ENCODE measurements at places on chromosomes 16 and 17.

- no peak for DNase-seq
Measured at GRCh38 chr16:50566014-50566962, 18.1 kb downstream of the NKD1 start.

- DNase-seq, result no peak
Measured at GRCh38 chr16:8867216-8867931, 1.4 kb downstream of the CARHSP1 start.

- DNase-seq, result no peak
Measured at GRCh38 chr16:85266857-85267256, 154.6 kb upstream of the CIBAR2 start.

- DNase-seq, result no peak
Measured at GRCh38 chr16:25038239-25038954, 23.2 kb upstream of the ARHGAP17 start.

- DNase-seq, result no peak
Measured at GRCh38 chr16:89536886-89537548, 23.5 kb upstream of the RPL13 start.

- DNase-seq, result no peak
Measured at GRCh38 chr16:54026456-54026855, 260.1 kb downstream of the IRX3 start.

GRCh38 chr16:77556201-77556873 lies 121.5 kb upstream of the ADAMTS18 start:
- no peak for DNase-seq

DNA sequence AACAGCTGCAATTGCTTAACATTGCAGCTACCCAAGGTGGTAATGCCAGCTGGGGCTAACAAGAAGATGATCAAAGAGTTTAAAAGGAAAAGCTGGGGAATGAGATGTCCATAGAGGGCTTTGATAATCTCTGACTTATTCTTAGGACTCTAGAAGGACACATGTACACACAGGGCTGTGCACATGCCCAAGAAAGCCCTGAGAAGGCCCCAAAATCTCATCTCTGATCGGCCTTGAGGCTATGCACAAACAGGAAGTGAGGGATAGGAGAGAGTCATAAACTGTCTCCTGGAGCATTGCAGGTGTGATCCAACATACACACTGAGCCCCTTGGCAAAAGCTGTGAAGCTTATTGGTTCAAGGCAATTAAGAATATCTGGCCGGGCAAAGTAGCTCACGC lies 17.2 kb upstream of the RABEP1 start:
- DNase-seq, result no peak

DNA sequence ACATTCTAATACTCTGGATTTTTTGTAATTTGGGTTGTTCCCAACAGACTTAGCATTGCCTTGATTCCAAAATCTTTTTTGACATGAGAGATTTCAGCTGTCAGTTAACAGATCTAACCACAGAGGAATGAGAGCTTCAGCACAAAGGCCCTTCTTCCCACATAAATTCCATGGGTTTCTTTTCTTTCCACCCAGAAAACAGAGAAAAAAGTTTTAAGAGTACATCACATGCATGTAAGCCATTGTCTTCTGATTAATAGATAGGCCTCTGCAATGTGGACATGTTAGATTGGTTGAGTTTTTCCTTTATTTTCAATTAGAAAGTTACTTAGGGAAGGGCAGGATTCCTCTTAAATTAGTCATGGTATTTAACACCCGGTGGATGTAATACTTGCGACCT lies 939 bp downstream of the MYH8 start:
- DNase-seq, result no peak

- DNase-seq, result no peak
Measured at GRCh38 chr17:75604034-75604695, 16.6 kb downstream of the MYO15B start.

- DNase-seq, result no peak
Measured at GRCh38 chr17:62126292-62126691, 61.2 kb upstream of the MED13 start.

- no peak for DNase-seq
Measured at GRCh38 chr16:69130461-69130860, 1.9 kb downstream of the CHTF8 start.

DNA sequence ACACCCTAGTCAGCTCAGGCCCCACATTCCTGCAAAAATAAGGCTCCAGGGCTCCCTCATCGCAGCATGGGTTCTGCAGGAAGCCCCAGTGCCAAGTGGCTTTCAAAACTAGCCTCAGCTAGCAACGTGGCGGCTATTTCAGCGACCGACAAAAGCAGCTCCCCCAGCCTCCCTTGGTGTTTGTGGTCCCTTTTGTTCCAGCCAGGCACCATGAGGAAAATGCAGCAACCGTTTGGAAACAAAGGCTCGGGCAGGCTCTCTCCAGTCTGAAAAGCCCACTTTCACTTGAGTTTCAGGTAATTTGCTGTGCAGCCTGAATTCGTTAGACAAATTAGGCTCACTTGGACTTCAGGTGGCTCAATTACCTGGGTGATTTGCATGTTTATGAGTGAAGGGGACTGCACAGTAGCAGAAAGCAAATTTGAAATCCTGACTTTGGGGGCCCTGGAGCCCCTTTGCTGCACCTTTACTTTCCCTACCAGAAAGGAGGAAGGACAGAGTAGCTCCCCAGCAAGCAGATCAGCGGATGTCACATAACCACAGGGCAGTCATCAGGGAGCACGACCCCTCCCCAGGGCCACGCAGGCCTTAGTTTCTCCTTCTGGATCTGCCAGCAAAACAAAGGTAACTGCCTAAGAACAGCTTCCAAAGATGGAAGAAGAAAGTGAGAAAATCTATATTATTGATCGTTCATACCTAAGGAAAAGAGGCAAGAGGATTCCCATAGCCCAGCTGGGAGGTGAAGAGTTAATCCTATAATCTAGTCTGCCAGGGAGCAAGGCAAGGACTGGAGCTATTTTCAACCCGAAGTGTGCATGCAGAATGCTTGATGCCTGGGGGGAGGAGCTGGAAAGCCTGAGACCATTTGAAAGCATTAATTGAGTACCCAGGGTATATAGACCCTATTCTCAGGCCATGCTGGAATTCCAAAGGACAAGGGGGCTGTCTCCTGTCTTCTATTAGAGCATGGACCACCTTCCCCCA lies 143.1 kb upstream of the SDK2 start:
- DNase-seq, result peak; percentile 65

DNA sequence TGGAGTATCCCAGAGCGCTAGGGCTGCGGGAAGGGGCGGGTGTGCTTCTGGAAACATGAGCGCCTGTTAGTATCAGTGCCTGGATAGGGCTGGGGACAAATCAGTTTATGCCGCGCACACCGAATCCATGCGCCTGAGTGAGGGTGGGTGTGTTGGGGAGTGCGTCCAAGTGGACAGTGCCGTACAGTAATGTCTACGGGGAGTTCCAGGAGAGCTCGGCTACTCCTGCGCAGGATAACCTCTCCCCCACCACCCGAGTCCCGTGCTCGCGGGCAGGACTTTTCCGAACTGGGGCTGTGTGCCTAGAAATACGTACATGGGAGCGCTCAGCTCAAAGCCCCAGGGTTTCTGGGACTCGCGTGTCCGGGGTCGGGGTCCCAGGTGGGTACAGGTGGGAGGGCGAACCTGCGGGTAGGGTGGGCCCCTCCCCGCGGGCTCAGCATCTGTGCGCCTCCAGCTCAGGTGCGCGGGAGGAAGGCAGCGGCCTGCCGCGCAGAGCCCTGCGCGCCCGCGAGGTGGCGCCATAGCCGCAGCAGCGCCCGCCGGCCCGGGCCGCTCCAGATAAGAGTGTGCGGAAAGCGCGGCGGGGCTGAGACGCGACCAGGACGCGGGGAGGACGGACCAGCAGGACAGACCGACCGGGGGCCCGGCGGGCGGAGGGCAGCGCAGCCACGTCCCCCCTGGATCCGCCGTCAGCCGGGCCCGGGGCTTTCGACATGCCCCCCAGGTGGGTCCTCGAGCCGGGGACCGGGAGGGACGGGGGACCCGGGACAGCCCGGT lies at the start of gene HIC1:
Gene HIC1 (plus strand): TSS at position 592 of the 780 bp plus-strand sequence. CDS start 1,588 bp downstream, outside the sequence.
- no peak for DNase-seq

DNA sequence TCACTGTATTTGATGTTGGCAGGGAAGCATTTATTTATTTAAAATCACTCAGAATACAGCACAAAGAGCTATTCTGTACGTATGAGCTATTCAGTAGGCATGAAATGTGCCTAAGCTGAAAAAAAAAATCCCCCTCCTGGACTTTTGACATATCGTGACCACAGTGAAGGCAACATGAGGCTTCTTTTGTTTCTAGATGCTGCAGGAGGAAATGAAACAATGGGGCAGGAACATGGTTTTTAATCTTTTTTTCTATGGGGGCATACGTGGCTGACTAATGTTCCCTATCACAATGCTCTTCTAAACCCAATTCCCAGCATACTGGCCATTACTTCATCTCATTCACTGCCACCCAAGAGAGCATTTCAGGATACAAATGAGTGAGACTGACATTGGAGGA lies 191.0 kb upstream of the PMFBP1 start:
- no peak for DNase-seq

GRCh38 chr17:73644145-73645049 lies at the start of gene SDK2:
TSS of gene SDK2 (minus strand) at chr17:73644445. CDS start at chr17:73644088, 357 bp downstream.
- no peak for DNase-seq

GRCh38 chr17:13765701-13766100 lies 164.0 kb upstream of the HS3ST3A1 start:
- no peak for DNase-seq

DNA sequence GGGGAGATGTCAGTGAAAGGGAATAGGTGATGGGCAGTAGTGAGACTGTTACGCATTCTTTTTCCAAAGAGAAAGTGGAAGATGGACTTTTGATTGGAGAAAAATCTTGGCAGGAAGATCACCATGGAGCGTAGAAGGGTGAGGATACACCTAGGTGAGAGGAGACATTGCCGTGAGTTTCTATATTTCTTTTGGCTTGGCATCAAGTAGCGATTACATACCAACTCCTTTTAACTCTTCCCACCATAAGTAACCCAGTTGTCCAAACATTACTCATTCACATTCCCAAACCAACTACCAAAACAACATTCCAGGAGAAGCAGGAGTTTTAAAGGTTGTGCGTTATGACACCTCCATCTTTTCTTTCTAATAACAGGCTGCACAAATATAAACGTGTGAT lies 10.7 kb upstream of the KRT28 start:
- DNase-seq, result no peak

DNA sequence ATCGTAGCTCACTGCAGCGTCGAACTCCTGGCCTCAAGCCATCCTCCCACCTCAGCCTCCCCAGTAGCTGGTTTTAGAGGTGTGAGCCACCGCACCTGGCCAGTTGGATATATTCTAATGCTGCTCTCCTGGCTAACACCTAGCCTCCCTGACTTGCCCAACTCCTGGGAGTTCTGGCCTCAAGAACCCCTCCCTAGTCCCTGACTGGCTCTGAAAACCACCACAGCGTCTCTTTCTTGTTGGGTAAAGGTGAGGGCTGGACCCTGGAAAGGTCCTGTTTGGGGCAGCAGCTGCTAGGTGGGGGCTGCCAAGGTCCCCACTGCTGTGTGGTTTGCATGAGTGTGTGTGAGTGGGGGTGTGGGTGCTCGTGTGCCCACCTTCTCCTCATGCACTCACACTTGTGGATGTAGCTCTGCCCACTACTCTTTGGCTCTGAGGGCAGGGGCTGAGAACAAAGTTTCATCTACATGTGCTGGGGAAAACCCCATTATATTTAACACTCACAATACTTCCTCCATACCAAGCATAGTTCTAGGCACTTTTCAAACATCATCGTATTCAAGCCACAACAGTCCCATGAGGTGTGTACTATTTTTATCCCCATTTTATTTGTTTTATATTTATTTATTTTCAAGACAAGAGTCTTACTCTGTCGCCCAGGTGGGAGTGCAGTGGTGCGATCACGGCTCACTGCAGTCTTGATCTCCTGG lies 7.1 kb upstream of the SPNS3 start:
- no peak for DNase-seq

GRCh38 chr17:11278186-11278991 lies 37.4 kb downstream of the SHISA6 start:
- DNase-seq, result no peak

DNA sequence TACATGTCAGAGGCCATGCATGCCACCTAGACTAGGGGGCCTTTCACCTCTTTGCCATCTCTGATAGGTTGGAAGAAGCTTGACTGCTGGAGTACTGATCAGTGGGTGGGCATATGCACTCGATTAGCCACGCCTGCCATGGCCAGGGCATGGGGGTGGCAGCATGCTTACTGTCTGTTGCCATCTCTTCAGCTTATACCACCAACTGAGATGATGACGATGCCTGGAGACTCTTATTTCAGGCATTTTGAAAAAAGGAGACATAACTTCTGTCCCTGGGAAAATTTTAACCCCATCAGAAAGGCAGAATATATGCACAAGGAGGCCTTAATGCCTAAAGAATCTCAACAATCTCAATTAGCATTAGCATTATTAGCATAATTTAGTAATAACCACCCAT lies 60.8 kb downstream of the MSI2 start:
- DNase-seq, result no peak

GRCh38 chr17:19648475-19649273 lies at the start of gene ALDH3A2:
TSS of gene ALDH3A2 (plus strand) at chr17:19648751. CDS start at chr17:19648972, 221 bp downstream.
- DNase-seq, result peak; percentile 52

DNA sequence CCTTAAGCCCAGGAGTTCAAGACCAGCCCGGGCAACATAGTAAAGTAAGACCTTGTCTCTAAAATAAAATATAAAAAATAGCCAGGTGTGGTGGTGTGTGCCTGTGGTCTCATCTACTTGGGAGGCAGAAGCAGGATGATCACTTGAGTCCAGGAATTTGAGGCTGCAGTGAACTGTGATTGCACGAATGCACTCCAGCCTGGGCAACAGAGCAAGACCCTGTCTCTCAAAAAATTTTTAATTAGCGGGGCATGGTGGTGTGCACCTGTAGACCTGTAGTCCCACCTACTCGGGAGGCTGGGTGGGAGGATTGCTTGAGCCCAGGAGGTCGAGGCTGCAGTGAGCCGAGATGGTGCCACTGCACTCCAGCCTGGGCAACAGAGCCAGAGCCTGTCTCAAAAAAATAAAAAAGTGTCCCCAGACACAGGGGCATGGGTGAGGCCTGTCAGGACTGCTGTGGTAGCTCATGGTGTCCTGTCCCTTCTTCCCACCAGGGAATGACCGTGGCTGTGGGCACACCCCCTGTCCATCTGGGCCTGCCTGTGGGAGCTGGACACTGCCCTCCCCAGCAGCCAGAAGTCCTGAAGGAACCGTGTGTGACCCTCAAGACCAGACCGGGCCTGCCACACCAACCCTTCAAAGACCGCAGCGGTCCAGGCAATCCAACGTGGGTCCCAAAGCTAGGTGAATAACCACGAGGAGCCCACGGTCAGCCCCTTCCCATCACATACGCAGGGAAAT lies 30.8 kb upstream of the GAA start:
- no peak for DNase-seq

- no peak for DNase-seq
Measured at GRCh38 chr16:6611535-6611934, 721.1 kb upstream of the RBFOX1 start.

DNA sequence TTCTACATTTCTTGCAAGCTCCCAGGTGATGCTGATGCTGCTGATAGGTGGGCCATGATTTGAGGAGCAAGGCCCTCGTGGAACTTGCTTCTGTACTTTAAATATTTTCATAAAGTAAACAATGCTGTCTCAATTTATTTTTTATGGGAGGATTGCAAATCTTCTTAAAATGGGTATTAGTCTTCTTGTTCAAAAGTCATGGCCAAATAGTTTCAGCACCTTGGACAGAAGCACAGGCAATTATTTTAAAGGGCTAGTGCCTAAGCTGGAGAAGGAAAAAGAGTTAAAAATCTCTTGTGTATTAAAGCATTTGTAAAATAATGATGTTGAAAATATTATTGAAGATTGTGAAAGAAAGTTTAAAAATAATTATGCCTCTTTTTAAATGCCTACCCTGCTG lies 50.5 kb downstream of the GPR139 start:
- DNase-seq, result no peak
